ENCODE measurements at places on chromosomes 11 and 22.

- DNase-seq, result no peak
Measured at GRCh38 chr22:24117942-24118341, 63.3 kb upstream of the SUSD2 start.

- no peak for DNase-seq
Measured at GRCh38 chr11:130439160-130439519, 9.3 kb upstream of the ADAMTS15 start.

DNA sequence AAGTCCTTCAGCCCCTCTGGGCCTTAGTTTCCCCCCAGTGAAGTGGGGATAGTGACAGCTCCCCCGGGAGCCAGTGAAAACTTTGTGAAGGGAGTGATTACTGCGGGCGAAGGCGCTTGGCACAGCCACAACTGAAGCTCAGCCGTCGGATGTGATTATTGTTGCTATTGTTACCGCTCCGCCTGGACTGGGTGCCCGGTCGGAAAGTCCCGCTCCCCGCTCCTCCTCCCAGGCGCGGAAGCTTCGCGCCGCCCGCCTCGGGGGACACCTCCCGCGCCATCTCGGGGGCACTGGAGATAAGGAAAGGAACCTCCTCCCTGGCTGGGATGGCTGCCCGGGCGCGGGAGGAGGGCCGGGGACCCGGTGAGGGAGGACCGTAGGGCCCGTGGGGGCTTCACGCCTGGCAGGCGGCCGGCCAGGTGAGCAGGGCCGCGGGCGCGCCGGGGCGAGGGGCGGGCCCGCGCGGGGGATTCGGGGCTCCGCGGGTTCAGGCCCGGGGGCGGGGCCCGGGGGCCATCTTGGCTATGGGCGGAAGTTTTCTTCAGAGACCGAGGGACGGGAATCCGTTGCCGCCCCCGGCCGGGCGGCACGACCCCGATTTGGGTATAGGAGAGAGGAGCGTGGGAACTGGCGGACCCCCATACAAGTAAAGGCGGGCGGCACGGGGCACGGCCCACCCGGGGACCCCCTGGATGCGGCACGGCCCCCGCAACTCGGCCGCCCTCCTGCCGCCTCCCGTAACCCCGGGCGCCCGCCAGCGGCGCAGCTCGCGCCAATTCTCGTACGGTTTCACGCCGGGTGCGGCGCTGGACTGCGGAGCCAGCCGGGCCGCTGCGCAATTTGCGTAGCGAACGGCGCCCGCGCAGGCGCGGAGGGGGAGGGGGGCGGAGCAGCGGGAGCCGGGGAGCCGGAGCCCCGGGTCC, at the start of gene GPR137:
TSS of gene GPR137 (plus strand) at position 887 of the 923 bp plus-strand sequence. CDS start 677 bp downstream, outside the sequence.
- no peak for DNase-seq

DNA sequence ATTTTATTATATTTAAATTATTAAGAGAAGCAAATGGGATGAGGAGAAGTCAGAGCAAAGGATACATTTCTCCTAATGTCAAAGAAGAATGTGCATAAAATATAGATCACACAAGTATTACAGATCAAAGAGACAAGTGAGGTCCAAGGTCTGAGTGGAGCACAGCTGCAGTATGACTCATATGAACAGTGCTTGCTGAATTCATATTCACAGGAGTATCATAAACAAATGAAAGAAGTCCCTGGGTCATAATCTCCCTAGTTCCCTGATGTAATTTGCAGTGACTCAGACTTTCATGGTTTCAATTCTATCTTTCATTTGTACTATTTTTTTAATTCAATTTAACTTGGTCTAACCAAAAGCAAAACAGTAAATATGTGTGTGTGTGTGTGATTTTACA, 499.0 kb upstream of the CCDC179 start:
- DNase-seq, result no peak

- no peak for DNase-seq
Measured at GRCh38 chr11:48106166-48106565, 110.4 kb upstream of the OR4B1 start.

- DNase-seq, result no peak
Measured at GRCh38 chr11:11605821-11606450, 15.9 kb downstream of the GALNT18 start.

GRCh38 chr11:102118937-102119336, 8.7 kb downstream of the YAP1 start:
- no peak for DNase-seq

DNA sequence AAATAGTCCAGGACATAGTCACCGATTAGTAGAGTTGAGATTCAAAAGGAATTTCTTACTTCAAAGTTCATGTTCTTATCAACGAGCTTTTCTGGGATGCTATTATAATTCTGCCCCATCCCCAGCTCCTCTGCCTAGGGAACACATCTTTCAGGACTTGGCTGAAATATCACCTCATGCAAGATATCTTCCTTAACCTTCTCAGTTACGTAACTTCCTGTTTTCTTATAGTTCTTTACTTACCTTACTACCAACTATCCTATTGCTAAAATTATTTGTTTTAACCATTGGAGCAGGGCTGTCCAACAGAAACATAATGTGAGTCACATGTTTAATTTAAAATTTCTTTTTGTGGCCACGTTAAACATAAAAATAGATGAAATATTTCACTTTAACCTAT, 2.3 kb downstream of the NARS2 start:
- no peak for DNase-seq

GRCh38 chr11:97772705-97773104, 1248.0 kb upstream of the CNTN5 start:
- DNase-seq, result no peak

DNA sequence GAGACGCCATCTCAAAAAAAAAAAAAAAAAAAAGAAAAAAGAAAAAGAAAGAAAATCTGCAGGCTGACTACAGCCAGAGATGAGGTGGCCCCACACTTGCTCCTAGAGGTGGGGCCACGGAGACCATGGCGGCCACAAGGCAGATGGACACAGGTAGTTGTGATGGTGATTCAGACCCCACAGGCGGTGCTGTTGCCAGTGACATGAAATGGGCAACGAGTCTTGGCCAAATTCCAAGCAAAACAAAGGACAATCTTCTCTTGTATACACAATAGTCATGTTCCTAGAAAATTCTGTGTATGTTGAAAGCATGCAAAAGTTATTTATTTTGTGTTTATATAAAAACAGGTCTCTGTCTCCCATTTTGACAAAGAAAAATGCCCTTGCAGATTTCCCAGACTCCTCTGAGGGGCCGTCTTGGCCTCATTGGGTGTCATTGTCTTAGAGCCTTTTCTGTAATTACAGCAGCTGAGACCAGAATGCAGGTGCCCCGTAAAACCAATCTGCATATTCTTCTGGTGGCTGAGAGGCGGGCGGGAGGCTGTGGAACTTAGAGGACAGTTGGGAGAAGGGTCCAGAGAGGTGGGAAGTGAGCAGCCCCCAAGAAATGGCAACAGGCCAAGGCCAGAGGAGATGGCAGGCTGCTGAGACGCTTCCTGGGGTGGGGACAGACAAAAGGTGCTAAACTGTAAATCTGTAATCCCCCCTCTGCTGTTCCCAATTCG, 22.5 kb upstream of the DAGLA start:
- DNase-seq, result peak; percentile 33

DNA sequence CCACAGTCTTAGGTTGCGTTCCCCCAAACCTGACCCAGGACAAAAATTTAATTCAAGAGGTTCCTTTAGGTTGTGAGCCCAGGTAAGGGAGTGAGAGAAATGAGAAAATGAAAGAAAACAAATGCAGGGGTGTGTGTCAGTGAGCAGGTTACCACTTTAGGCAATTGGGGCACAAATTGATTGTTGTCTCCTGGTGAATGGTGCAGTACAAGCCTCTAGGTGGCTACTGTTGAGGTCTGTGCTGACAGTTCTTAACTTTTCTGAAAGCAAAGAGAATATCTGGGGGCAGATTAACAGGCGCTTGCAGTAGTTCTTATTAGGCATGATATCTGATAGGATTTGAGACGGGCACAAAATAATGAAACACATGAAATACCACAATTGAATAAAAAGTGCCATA, 894.6 kb downstream of the FAM181B start:
- no peak for DNase-seq

- DNase-seq, result no peak
Measured at GRCh38 chr22:41777749-41778425, 22.6 kb upstream of the CCDC134 start.

DNA sequence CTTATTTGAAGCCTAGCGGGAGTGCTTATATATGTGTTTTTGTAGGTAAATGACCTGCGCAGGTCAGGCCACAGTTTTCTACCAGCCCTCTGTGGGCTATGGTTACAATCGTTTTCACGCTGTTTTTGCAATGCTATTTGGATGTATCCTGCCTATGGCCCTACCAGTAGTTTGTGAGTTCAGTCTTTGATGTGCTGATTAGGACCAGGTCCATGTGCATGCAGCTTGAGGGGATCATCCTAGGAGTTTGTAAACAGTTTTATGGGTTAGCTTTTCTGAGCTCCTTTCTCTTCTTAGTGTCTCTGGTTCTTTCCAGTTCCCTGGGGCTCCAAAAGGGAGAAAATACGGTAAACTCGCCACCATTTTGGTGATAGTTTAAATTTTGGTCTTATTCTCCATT, 142.5 kb downstream of the LDLRAD3 start:
- DNase-seq, result no peak

DNA sequence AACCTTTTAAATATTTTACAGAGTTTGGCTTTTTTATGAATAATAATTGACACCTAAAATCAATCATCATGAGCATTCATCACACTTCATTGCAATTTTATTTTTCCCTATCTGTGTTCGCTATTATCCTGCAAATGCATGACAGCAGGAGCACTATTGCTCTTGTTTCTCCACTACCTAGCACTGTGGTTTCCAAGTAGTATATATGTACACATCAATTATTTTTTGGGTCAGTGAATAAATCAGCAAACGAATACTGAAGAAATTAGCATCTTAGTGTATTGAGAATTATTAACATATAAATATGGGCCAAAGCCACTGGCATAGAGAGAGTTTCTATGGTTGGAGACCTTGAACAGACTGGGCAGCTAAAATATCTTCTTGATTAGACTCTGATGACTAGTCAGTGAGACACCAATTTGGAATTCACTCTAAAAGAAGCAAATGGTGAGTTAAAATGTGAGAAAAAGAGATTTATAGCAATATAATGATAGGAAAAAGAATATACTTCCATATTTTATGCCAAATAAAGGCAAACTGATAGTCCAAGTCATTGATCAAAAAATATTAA, 731.1 kb upstream of the LUZP2 start:
- no peak for DNase-seq

DNA sequence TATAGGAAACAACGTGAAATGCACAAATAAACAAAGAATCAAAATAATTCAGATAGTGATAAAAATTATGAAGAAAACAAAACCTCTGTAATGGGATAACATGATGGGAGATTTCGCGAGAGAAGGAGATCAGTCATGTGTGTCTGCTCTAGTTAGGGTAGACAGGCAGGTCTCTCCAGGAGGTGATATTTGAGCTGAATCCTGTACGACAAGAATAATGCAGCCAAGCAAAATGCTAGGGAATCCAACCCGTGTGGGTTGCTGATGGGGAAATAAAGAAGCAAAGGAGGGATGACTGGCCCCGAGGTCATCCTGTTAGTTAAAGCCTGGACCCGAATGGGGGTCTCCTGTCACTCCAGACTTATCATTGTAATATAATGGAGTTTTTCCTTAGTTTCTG, 16.0 kb downstream of the MAML2 start:
- DNase-seq, result no peak

- no peak for DNase-seq
Measured at GRCh38 chr11:2109541-2110019, 29.6 kb downstream of the IGF2 start.

Measured in NCI-H2081 treated with DMSO at 0.1 percent for 48 hours (cell line).